ENCODE measurements at places on chromosomes 16 and 17.

GRCh38 chr17:59688496-59688895, 18.7 kb downstream of the PTRH2 start:
- no peak for DNase-seq

GRCh38 chr17:2449486-2449885, 48.6 kb upstream of the MNT start:
- no peak for DNase-seq

DNA sequence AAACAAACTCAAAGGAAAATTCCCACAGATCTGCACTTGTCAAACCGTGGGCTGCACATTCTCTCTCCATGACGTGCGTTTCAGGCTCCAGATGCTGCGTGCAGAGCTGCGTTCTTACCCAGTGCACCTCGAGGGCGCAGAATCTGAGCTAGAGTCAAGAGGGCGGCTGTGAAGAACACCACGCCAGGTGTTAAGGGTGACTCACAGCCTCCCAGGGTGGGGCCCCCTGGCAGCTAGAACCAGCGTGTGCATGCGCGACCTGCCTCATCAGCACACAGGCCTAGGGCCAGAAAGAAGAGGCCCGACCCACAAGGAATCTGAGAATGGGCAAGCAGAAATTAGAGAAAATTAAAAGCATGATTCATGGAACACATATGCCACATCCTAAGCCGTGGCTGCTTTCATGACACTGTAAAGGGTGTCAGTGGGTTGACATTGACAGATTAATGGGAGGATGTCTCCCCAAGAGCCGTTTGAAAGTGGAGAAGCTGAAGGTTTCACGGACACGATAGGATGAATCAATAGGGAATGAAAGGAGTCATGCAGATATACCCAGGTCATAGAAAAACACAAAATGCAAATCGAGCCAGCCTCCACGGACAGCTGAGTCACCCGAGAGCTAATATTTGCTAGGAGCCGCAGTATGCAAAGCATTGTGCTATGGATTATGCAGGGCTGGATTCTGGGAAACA, 29.0 kb downstream of the MARCHF10 start:
- DNase-seq: no peak

DNA sequence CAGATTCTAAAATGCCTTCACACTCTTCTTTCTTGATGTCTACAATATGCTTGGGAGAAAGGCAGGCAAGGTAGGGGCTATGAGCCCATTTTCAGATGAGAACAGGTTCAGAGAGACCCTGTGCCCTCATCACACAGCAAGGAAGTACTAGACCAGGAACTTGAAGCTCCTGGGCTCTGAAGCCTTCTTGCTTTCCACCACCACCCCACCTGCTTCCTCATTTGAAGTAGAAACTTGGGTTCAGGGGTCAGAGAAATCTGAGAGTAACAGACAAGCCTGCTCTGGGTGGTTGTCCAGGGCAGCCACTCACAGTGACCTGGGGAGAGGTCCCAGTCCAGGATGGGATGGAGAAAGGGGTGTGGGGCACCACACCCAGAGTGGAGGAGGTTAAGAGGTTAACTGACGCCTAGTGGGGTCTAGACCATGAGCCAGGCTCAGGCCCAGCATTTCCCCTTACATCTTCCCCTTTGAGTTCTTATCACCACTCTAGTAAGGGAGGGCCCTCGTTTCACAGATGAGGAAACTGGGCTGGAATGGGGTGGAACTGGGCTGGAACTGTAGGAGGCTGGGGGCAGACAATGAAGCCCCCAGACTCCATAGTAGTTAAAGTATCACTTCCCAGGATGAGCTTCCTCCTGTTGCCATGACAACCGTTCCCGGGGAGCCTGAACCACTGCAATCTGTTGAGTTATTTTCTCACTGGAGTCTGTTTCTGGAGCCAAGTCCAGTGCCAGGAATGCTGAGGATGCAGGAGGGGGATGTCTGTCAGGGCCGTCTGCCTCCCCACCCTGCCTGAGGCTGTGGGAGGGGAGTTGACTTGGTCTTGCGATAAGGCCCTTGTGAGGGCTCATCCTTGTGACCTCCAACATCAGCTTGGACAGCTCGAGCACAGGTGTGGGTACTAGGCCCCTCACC, 16.2 kb upstream of the PHF12 start:
- DNase-seq: no peak

- DNase-seq: no peak
These were observed 39.5 kb downstream of the DYNLRB2 start for GRCh38 chr16:80580109-80580832.

DNA sequence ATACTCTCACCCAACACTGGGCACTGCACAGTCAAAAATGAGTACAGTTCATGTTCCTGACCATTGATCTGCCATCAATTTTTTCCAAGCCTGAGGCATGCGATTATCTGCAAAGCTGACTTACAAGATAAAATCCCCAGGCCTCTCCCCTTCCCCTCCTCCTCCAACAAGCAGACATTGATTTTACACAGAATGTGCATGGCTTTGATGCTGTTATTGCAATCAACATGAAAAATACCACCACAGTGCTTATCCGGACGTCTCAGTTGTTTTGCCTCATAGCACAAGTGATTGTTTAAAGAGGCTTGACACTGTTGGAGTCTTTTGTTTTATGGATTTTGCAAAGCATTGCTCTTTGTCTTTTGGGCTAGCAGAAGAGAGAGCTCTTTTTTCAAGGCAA, 163.8 kb downstream of the TOX3 start:
- no peak for DNase-seq

GRCh38 chr16:89150090-89150835, 21.3 kb upstream of the CDH15 start:
- DNase-seq: no peak

GRCh38 chr17:44338702-44339101, 6.4 kb upstream of the GRN start:
- no peak for DNase-seq

DNA sequence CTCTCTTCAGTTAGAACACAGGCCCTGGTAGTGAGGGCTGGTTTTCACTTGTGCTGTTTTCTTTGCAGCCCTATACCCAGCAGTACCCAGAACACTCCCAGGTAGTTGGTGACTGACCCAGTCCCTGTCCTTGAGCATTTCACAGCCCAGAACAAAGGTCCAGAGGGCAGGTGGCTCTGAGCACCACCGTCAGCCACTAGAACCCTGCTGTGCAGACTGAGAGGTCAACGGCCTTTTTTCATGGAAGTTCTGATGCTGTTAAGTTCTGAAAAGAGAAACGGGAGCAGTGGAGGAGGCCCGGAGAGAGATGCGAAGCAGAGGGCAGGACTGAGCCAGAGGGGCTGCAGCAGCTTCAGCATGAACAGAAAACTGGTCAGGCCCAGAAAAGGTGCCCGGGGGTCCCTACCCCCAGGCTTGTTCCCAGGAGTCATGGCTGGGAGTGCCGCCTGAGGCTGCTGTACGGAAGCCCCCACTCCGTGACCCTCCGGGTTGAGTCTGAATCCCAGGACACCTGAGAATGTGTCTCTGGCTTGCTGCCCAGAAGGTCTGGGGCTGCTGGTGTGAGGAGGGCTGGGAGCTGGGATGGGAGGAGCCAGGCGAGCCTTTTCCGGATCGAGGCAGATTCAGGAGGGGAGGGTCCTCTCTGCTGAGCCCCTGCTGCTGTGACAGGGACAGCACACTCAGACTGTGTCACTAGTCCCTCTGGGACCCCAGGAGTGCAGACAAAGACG, 8.7 kb downstream of the ZNF276 start:
- no peak for DNase-seq

GRCh38 chr17:82911822-82912221, 72.0 kb upstream of the ZNF750 start:
- no peak for DNase-seq

GRCh38 chr17:48150597-48151001, 43.0 kb downstream of the SNX11 start:
- no peak for DNase-seq

DNA sequence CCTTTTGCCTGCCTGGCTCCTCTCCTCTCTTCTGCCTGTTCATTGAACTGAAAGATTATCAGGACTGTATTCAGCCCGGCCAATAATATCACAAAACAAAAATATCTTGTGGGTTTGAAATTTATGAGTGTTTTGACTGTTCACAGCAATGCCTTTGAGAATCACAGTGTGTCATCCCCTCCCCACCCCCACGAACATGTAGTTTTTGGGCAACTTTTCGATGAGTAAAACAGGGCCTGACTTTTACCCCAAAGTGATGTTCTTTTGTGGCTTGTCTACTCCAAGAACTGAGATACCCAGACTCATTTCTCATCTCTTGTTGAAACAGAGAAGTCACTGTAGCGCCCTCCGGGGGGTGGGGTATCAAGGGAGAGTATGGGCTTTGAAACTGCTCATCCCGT, 675.7 kb downstream of the WWOX start:
- no peak for DNase-seq

DNA sequence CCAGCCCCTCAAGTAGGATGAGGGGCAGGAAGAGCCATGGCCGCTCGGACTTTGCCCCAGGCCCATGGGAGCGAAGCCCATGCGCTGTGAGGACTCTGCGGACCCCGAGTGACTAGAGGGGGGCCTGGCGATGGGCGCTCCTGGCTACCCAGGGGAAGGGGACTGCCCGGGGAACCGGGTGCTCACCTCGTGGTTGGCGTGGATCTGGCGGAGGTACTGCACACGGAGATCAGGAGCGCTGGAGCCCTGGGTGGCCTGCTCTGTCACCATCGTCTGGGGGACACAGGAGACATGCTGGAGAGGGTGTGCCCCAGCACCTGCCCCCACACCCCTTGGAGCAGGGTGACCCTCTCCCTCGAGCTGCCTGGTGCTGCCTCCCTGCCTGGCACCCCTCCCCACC, 11.0 kb downstream of the FAAP100 start:
- no peak for DNase-seq

All from cortex of kidney (tissue), 1 donor.